ENCODE measurements at places on chromosomes 5 and 9.

GRCh38 chr9:137351781-137352501, 49.9 kb upstream of the NRARP start:
- DNase-seq = no peak

DNA sequence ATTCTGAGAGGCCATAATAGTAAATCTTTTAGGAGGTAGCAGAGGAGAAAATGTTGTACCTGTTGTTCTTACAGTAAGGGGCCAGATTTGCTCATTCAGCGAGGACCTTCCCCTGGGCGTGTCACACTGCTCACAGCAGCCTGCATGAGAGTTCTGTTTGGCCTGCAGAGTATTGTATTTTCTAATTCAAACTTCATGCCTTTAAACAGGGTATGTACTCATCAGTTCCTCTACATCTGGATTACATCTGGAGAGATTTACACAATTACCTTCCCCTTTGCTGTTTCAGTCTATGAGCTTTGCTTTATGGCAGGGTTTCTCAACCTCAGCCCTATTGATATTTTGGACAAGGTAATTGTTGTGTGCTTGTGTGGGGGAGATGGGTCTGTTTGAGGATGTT, 170.9 kb upstream of the STK32A start:
- DNase-seq = peak; percentile 29

- no peak for DNase-seq
Observed at GRCh38 chr9:86638109-86638508, 283.9 kb upstream of the TUT7 start.

DNA sequence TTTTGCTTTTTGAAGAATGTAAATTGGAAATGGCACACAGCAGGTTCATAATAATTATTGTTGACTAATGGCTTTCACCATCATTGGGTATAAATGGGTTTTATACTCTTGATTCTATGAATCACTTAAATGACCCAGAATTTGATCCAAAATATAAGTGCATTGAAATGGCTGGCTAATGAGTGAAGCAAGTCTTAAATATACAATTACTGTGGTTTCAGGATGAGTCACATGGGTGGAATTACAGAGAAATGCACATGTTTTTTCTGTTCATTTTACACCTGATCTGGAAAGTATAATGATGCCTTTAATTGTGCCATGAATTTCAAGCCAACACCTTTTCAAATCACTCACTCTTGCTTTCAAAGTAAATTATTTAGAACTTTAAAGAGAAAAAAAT, 380.8 kb upstream of the CD180 start:
- peak; percentile 74 for DNase-seq

GRCh38 chr5:61653807-61654580, 321.9 kb downstream of the ZSWIM6 start:
- DNase-seq = no peak

- DNase-seq = no peak
Observed at GRCh38 chr5:72630081-72630480, 122.9 kb upstream of the ZNF366 start.

DNA sequence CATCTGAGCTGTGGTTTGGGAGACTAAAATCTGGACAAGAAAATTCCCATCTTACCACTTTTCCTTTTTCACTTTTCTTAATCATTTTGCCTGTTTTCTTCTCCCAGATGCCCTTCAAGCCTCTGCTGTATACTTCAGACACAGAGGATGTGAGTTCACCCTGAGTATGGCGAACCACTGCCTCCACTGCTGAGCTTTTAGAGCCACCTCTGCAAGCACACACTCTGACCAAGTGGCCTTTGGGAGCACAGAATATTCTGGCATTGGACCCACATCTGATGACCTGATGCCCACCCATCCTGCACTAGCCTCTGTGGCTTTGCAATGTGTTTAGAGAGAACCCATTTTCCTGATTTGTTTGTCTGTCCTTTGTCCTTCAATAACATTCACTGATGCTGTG, 32.5 kb downstream of the TERT start:
- DNase-seq = peak; percentile 16

DNA sequence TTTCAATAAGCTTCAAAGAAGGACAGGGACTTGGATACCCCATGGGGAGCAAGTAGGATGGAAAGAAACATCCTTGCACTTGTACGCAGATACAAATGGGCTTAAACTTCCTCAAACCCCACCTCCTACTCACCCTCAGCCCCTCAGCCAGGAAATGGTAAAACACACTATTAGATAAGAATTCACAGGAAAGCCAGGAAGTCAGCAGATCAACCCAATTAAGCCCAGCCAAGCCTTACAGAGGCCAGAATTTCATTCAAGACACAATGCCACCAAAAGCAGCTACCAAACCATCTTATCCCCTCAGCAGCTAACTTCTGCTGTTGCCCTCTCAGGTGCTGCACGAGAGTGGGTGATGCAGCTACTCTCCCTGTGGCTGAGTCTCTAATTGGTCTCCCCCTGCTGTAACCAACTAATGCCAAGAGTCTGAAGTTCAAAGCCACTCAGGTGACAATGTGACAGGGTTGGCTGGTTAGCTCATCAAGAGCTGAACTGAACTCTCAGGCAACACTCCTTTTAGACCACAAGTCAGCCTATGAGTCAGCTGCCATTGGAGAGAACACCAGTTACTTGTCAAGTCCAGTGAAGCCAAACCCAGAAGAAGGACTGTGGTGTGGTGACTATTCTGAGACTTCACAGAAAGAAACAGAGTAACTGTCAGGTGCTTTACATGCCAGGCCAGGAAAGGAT, 201.9 kb downstream of the ZNF608 start:
- DNase-seq = peak; percentile 48

- no peak for DNase-seq
Observed at GRCh38 chr5:29800752-29801151, 1392.7 kb upstream of the CDH6 start.

DNA sequence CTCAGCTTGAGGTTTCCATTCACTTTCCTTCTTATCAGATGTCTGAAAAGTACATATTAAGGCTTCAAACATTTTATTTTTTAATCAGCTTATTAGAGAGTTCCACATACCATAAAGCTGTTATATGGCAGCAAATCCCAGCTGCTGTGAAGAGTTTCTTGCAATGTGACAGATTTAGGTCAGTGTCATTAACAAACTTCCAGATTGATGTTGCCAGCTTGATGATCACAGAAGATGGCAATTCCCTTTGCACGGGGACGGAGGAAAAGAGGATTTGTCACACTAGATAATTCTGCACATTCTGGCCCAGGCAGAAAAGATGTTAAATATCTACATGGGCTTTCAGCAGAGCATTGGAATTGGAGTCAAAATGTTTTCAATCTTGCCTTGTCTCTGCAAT, 215.8 kb downstream of the BRINP1 start:
- DNase-seq = no peak

GRCh38 chr9:88537761-88538091, 2.7 kb downstream of the NXNL2 start:
- peak; percentile 85 for DNase-seq

DNA sequence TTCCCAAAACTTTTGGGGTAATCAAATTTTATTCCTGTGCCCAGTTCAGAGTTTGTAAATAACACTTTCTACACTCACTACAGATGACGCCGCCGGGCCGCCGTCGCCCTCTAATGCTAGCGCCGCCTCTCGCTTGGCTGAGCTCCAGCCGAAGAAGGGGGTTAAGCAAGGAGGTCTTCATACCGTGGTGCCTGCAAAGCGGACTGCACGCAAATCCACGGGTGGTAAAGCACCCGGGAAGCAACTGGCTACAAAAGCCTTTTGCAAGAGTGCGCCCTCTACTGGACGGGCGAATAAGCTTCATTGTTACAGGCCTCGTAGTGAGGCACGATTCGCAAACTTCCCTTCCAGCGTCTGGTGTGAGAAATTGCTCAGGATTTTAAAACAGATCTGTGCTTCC, 280.4 kb downstream of the MEF2C start:
- no peak for DNase-seq

GRCh38 chr5:43174586-43174985, 17.4 kb upstream of the NIM1K start:
- no peak for DNase-seq

GRCh38 chr9:38747067-38747466, 27.1 kb upstream of the FAM240B start:
- DNase-seq = no peak

DNA sequence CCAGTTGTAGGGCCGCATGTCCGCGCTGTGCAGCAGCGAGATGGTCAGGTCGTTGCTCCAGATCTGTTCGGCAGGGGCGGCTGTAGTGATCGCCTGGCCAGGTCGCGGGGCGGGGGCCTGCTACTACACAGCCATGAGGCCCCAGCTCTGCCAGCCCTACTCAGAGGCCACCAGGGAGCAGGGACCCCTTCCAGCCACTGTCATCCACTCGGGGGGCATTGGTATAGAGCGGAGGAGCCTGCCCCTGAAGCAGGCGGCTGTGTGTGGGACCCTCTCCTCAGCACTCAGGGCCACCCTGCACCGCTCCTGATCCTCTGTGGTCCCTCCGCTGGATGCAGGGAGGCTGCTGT, 1.7 kb downstream of the FBXW5 start:
- no peak for DNase-seq

- no peak for DNase-seq
Observed at GRCh38 chr9:91415290-91415689, 8.3 kb downstream of the NFIL3 start.

DNA sequence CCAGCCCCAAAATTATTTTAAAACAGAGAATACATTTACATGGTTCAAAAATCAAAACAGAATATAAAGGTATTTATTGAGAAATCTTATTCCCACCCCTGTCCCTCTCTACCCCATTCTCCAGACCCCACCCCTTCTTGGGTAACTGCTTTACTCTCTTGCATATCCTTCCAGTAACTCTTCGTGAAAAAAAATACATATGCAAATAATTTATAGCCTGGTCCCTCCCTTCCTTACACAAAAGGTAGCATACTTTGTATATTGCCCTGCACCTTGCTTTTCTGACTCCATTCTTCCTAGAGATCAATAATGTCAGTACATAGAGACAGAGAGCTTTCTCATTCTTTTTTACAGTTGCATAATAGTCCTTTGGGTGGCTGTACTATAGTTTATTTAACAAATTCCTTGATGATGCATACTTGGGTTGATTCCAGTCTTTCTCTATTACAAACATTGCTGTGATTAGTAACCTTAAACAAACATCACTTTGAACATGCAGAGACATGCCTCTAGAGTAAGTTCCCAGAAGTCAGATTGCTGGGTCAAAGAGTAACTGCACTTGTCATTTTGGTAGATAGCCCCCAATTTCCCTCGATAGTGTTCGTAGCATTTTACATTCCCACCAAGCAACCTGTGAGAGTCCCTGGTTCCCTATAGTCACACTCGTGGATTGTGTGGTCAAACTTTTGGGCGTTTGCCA, 47.9 kb downstream of the STOM start:
- DNase-seq = peak; percentile 98

DNA sequence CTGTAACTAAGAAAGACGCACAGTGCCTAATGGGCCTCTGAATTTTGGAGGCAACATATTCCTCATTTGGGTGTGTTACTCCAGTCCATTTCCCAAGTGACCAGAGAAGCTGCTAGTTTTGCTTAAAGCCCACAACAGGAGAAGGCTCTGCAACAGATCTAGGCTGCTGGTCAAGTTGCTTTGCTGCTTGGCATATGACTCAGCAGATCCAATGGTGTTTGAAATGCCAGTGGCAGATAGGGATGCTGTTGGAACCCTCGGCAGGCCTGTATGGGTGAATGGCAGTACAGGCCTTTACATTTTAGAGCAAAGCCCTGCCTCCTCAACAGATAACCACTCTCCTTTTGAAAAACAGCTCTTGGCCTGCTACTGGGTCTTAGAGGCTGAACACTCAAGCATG, 36.2 kb upstream of the ROR2 start:
- no peak for DNase-seq

DNA sequence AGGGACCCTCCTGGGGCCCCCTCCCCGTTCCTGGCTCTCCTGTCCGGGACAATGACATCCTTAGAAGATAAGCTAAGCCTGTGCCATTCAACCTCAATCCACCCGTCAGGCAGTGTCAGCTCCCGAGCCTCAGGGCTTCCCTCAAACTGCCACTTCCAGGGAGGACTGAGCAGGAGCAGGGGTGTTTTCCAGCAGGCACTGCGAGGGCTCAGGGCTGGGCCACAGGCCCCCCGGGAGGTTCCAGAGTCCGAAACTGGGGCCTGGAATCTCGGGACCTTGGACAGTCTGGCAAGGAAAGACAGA, 26.2 kb downstream of the LHX3 start:
- no peak for DNase-seq

- no peak for DNase-seq
Observed at GRCh38 chr5:133957080-133957479, 11.3 kb downstream of the C5orf15 start.

GRCh38 chr5:116225281-116225922, 140.6 kb downstream of the COMMD10 start:
- DNase-seq = no peak

DNA sequence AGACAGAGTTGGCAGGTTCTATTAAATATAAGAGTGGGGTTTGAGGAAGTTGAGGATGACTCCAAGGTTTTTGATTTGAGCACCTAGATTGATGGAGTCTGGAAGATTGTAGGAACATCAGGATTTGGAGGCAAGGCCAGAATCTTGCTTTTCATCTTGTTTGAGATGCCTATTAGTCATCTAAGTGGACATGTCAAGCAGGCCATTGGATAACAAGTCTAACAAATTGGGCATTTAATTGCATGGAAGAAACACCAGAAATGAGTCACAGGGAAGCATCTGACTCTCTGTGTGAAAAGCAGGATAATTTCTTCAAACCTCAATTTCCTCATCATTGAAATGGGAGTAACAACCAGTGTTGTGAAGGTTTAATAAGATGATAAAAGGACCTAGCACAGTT, 53.3 kb upstream of the ARL15 start:
- DNase-seq = peak; percentile 53

DNA sequence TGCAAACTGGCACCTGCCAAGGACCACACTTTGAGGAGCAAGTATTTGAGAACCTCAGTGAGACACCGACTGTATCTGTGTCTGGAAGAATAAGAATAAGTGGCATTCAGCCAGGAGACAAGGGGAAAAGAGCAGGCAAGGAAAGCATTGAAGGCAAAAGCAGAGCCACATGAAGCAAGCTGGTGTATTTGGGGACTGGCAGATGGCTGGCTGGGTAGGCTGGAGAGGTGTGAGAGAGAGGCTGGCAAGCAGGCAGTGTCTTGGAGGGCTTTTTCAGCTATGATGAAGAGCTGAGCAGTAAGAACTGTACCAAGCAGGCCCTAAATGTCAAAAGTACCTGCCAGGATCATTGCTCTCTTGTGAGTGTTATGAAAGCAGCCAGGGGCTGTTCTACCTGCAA, 14.1 kb upstream of the C5orf58 start:
- no peak for DNase-seq

DNA sequence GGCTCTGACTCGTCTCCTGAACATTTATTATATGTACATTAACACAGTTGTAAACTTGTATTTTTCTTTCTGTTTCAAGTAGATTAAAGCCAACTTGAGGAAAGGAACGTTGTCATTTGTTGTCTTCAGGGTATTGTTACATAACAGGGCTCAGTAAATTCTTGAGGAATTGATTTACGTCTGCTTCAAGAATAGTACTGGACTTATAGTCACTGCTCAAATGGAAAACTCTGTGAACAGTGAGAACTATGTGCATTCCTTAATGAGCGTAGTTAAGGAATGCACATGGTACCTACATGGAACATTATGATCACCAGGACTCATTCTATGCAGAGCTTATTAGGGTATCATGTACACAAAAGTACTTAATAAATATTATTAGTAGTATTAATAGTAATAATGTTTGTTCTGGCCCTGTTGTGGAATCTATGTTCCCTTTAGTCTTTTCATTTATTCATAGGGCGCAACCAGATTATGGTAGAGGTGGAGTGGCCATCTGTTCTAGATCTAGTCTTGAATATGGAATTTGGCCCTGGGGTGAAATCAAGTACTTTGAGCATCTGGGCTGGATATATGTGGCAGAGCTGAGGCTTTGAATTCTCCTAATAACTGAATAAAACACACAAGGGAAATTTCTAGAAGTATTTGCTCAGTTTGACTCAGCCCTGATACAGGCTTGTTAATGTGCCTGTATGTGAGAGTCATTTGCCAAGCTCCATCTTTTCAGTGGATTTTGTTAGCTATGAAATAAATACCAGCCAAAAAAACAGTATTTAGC, 108.6 kb upstream of the SH3GL2 start:
- no peak for DNase-seq
